Naive B cell (primary cell): ENCODE measurements at places on chromosomes 4 and X. TPM values are rescaled to one million over a fixed set of nuclear protein-coding genes. Genes with fewer than 3 reads are reported as not detected.

DNA sequence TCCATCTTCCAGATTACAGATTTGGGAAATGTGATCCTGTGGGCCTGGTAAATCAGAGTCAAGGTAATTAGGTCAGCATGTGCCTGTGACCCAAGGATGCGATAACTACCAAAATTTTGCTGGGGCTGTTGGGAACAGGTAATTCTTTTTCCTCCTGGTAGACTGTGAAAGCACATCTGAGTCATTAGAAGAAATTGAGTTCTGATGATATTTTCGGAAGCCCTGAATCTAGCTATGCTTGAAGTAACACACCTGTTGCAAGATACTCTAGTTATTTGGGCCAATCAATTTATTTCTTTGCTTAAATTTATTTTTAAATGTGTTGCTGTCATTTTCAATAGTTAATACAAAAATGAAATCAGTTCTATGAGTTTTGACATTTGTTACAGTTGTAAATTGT is 903.6 kb downstream of the RPA4 start:
- no peak for DNase-seq
- no peak overlapping the region for H3K27ac ChIP-seq
- no peaks in the 10 kb centered on the region for H3K27me3 ChIP-seq
- H3K36me3 ChIP-seq = no peaks in the 10 kb centered on the region

DNA sequence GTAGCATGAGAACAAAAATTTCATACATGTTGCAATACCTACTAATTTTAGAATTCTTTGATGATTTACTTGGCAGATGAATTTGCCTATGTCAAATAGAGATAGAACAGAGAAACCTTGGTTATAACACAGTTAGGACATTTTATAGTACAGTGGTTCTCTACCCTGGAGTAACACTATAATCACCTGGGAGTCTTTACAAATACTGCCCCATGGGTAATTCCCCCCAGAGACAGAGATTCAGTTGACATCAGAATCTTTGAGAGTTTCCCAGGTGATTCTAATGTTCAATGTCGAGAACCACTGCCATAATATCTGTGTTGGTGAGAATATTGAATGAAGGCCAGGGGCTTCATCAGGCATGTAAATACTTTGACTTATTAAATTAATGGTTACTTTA is 401.3 kb upstream of the NDST4 start:
- no peaks in the 10 kb centered on the region for H3K27me3 ChIP-seq
- no peak overlapping the region for H3K27ac ChIP-seq
- H3K4me1 ChIP-seq = no peaks in the 10 kb centered on the region
- H3K4me3 ChIP-seq = no peak overlapping the region
- DNase-seq = no peak

DNA sequence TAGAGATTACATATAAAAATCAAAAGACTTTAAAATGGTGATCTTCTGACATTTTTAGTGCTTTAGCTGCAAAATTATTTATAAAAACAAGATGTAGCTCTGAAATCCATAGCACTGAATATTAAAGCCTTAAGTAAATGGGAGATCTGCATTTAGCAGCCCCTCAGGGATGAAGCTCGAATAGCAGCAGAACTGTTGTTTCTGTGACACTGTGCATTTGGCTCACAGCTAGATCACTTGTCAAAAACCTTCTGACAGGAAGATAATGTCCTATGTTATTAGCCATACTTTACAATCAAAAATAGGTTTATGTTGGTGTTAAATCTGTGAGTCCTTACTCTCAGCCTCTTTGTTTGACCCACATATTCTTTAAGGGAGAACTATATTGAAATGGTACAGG is 14.1 kb upstream of the PYURF start:
- H3K27ac ChIP-seq = no peak overlapping the region
- no peaks in the 10 kb centered on the region for H3K4me1 ChIP-seq
- H3K4me3 ChIP-seq = no peak overlapping the region

GRCh38 chrX:23554304-23554703 is 113.0 kb upstream of the PRDX4 start:
- no peak overlapping the region for H3K4me3 ChIP-seq
- no peak for DNase-seq
- H3K27me3 ChIP-seq = no peaks in the 10 kb centered on the region
- no peaks in the 10 kb centered on the region for H3K4me1 ChIP-seq

- no peak overlapping the region for H3K4me3 ChIP-seq
- H3K27ac ChIP-seq = no peak overlapping the region
- no peaks in the 10 kb centered on the region for H3K27me3 ChIP-seq
- DNase-seq = no peak
Measured at GRCh38 chrX:15804563-15804962, 14.3 kb downstream of the ZRSR2 start.

MXRA5 gene
- polyA plus RNA-seq = not detected

TCEAL6 gene
- not detected for polyA plus RNA-seq

SLC4A4 gene
- not detected for polyA plus RNA-seq

FSTL5 gene
- polyA plus RNA-seq = not detected
